ENCODE measurements at places on chromosomes 2 and 18.

DNA sequence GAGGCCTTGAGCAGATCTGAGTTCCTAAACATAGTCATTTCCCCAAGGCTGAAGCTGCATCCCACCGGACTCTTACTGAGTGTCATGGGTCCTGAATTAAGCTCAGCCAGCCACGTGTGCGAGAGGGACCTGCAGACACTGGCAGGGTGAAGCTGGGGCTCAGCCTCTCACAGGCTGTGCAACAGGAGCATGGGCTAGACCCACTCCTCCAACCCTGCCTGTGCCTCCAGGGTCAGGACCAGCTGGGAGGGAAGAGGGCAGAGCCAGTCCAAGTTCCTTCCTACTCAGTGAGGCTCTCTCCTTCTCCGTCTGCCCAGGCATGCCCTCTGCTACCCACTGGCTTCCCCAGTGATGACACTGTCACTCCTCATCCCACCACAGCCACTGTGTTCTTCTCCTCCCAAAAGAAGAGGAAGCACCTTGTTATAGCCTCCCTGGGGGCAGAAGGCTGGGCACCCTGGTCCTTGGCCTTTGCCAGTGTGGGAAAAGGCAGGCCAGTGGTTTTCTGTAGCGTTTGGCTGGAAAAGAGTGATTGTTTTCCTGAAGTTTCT is 78.9 kb downstream of the KCNF1 start:
- no peak for DNase-seq

DNA sequence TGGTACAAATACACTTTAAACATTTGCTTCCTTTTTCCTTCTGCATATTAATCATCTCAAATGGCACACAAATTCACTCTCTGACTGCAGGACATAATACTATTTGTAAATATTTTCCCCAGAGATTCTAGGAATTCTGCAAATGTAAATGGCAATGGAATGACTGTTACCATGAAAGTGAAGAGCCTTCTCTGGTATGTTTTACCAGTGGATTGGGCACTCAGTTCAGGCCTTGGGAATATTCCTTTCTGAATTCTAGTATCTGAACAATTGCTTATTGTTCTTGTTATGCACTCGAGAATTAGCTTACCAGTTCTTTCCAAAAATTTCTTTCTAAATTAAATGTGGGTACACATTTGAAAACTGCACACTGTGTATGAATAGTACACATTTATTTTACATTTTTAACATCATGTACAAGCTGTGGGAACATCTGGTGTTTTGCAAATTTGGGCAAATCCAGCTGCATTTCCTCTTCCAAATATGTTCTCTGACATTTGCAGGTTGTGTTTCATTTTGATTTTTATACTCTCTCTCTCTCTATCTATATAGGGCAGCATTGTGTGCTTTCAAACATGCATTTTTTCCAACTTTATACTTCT is 289.1 kb downstream of the NBAS start:
- DNase-seq, result no peak

DNA sequence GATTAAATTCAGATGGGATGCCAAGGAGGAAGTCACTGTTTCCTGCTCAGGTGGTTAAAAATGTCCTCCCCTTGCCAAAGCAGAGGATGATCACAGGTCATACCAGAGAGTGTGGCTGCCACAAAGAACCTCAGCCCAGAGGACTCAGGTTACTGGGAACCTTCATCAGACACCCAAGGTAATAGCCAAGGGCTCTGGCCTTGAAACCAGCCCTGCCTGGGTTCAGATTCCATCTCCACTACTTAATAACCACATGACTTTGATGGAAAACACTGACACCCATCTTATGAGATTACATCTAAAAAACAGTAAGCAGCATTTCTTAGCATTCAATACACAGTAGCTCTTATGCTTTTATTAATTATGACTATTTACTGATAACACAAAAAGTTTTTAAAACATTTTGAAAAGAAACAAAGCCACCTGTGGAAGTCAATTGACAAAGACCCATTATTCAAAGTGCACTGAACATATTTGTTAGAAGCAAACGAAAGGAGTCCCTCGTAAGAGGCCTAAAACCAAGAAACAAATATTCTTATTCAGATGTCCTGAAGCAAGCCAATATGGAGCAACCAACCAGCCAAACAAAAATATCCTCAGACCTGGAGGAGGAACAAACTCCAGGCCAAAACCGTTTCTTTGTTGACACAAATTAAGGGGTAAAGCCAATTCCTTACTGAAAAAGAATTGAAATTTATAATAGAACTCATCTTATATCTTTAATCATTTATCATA is 241.5 kb downstream of the RNF152 start:
- no peak for DNase-seq

- no peak for DNase-seq
These were observed 1499.4 kb downstream of the SUCLG1 start for GRCh38 chr2:82959727-82960126.

- DNase-seq, result no peak
These were observed 178.9 kb upstream of the SERPINE2 start for GRCh38 chr2:224217962-224218347.

GRCh38 chr2:239193401-239193811 is 207.4 kb downstream of the HDAC4 start:
- DNase-seq, result peak; percentile 49

- no peak for DNase-seq
These were observed 34.1 kb downstream of the NFATC1 start for GRCh38 chr18:79429785-79430281.

- no peak for DNase-seq
These were observed 51.0 kb upstream of the RAB27B start for GRCh38 chr18:54777118-54777791.

GRCh38 chr2:29582062-29582461 is 339.3 kb downstream of the ALK start:
- no peak for DNase-seq

GRCh38 chr2:165391791-165392190 is 77.7 kb upstream of the CSRNP3 start:
- DNase-seq, result no peak

DNA sequence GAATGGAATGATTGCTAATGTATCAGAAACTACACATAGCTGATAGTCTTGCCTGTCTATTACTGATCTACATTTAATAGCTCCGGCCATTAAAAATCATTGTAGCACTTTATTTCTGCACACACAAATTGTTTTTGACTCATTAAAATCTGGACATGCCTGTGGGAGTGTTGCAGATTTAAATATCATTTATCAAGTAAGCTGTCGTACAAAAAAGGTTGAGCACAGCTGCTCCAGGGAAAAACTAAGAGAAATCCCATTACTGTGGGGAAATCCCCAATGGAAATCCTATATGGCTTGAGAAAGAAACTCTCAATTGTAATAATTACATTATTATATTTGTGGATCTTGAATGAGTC is 99.6 kb upstream of the CERS6 start:
- no peak for DNase-seq

DNA sequence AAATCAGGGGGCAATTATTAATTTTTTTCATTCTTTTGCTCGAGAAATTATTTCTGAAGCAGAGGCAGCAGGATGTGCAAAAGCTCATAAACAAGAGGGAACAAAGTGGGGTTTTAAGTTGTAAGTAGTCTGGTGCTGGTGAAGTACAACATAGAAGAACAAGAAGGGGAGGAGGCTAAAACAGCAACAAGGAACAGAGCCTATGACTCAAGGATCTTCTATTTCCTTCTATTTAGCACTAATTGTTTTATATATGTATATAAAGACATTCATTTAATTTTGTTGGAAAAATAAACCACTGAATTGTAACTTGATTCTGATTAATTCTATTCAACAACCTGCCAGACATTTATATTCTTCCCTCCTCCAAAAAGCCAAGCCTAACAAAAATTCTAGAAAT is 35.0 kb downstream of the YES1 start:
- no peak for DNase-seq

DNA sequence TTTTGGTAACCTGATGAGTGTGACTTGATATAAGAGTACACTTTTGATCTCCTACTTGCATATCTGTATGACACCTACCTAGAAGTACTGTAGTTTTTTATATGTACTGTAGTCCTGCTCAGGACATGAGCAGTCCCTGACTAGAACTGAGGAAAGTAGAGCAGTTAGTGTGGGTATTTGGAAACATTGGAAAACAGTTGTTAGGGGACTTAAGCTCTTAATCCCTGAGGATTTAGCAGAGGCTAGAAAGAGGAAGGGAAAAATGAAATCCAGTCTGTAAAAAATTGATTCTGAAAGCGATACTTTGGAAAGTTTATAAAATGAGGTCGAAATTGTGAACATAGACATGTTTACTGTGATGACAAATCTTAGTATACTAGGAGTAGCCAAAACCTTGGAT is 125.6 kb downstream of the NCOA1 start:
- no peak for DNase-seq

DNA sequence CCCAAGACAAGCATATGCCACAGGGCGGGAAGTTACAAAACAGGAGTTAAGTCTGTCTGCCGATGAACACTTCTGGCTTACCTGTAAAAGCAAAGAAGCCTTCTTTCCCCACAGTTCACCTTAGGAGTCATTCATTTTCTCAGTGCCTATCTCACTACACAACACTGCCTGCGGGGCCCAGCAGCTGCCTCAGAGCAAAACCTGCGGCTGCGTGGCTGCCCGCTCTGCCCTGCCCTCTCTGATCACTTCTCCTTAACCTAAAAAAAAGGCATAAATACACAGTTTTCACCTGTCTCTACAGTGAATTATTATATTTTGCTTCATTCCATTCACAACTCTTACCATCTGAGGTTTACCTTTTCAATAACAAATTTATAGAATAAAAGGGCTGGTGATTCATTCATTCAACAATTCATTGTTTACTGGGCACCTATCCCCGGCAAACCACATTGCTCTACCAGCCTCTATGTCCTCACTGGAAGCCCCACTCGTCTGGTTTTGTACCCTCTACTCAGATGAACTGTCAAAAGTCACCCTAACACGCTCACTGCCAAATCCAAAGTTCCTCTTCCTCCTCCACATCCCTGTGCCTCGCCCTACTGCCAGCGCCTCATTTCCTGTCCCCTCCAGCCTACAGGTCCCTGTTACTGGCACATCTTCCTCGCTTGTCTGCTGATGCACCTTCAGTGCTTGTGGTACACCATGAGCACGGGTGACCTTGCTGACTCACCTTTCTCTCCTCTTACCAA is 31.4 kb downstream of the AFG3L2 start:
- no peak for DNase-seq

DNA sequence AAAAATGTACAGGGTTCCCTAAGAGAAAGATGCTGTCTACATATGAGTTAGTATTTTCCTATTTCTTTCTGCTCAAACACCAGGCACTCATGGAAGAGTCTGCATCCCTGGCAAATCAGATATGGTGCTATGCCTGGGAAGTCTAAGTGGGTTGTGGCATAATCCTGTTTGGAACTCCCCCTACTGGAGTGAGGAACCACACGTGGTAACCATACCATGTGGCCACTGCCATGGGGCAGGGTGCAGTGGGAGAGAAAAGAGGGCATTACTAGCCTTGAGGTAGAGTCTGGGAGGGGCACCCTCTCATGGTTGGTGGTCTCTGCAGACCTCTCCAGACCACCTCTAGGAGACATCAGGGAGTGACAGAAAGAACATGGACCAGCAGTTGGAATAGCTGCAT is 257.9 kb upstream of the ATP5MC3 start:
- no peak for DNase-seq

- no peak for DNase-seq
These were observed 420.9 kb upstream of the ST6GAL2 start for GRCh38 chr2:107306881-107307280.

- DNase-seq, result no peak
These were observed 120.3 kb downstream of the ACOXL start for GRCh38 chr2:110852541-110853263.

DNA sequence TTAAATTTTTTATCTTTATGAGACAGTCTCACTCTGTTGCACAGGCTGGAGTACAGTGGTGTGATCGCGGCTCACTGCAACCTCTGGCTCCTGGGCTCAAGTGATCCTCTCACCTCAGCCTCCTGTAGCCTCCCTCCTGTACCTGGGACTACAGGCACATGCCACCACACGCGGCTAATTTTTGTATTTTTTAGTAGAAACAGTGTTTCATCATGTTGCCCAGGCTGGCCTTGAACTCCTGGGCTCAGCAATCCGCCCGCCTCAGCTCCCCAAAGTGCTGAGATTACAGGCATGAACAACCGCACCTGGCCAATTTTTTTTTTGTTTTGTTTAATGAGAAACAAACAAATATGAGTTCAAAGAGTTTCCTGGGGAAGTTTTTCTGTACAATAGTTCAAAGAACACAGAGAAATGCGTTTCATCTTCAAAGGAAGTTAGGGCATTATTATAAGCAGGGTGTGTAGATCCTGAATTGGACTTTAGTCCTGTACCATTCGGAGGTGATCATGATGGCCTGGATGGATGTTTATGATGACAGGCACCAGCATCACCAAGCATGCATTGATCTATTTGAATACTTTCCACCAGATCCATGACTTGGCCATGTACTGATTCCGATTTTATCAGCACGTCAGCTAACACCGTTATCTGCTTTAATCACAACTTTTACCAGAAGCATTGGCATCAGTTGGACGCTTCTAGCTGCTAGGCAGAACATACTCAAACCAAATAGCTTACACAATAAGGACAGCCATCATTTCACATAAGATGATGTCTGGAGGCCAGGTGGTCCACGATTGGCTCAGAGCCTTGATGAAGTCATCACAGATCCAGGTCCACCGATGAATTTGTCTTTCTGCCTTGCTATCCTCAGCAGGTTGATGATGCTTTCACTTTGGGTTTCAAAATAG is 28.9 kb downstream of the TCF23 start:
- DNase-seq, result no peak

GRCh38 chr2:134136731-134137130 is 117.1 kb upstream of the MGAT5 start:
- no peak for DNase-seq

- DNase-seq, result no peak
These were observed 45.6 kb downstream of the MEX3C start for GRCh38 chr18:51151568-51152511.

GRCh38 chr2:63992061-63992685 is 27.1 kb downstream of the VPS54 start:
- DNase-seq, result no peak

- DNase-seq, result no peak
These were observed 5.5 kb downstream of the ZNF396 start for GRCh38 chr18:35371412-35372195.

DNA sequence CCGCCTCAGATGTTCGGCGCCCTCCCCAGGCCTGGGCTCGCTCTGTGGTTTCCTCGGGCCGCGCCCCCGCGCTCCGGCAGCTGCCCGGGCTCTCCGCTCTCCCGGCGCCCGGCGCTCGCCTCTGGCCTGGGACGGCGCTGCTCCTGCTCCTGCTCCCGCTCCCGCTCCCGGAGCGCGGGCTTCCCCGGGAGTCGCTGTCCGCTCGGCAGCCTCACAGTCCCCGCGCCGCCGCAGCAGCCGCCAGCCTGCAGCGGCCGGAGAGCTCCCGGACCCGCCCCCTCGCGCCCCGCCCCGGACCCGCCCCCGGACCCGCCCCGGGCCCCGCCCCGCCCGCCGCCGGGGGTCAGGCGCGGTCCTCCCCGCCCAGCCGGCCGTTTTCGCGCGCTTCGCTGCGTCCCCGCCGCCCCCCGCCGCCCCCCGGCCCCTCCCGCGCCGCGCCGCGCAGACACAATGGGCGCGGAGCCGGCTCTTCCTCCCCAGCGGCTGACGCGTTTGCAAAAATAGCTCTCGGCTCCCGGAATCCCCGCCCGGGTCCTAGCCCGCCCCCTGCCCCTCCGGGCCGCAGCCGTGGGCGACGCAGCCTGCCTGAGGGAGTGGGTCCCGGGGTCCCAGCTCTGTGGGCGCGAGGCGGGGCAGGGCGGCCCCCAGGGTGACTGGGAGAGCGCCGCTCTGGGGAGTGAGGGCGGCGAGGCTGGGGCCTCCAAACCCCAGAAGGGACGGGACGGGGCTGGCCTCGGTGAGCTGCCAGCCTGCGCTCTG is at the start of gene ARL4C:
Gene ARL4C, minus strand, starts transcription at position 247 of the 759 bp plus-strand sequence. CDS start 495 bp downstream, outside the sequence.
- peak; percentile 86 for DNase-seq
